Body of pancreas (tissue), 4 donors: ENCODE measurements at places on chromosomes 6 and 20. TPM values are rescaled to one million over a fixed set of nuclear protein-coding genes. Genes with fewer than 3 reads are reported as not detected.
A peak's percentile ranks its signal among the peaks of the same experiment; 100 is the strongest.

- no peak overlapping the region for H3K27ac ChIP-seq
- no peaks in the 10 kb centered on the region for H3K36me3 ChIP-seq
- peaks cover 14% of the 10 kb centered on the region for H3K4me1 ChIP-seq
- H3K27me3 ChIP-seq, result no peaks in the 10 kb centered on the region
- DNase-seq, result no peak
Measured at GRCh38 chr6:161445021-161445799, 171.3 kb upstream of the AGPAT4 start.

HSPA12B gene
- 3.3 TPM for total RNA-seq

AVP gene
- total RNA-seq, result not detected

RPS18 gene
- 772 TPM for total RNA-seq

DNA sequence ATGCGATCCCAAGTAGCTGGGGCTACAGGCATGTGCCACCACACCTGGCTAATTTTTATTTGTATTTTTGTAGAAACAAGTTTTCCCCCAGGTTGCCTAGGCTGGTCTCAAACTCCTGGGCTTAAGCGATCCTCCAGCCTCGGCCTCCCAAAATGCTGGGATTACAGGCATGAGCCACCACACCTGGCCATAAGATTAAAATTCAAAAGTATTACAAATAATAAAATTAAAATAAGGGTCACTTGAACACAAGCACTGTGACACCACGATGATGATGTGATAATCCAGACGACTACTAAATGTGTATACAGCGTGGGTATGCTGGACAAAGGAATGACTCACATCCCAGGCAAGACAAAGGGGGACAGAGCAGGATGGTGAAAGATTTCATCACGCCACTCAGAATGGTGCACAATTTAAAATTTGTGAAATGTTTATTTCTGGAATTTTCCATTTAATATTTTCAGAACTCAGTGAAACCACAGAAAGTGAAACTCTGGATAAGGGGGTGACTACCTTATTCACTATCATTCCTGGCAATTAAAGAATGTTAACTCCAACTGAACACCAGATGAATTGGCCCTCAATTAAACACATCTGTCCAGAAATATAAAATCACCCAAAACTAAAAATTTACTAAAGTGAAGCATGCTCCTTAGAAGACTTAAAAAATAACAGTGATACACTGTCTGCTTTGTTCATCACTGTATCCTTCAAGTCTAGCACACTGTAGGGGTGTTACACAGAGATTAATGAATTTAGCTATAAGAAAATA lies 13.1 kb downstream of the B4GALT5 start:
- no peaks in the 10 kb centered on the region for H3K36me3 ChIP-seq
- no peak overlapping the region for H3K4me3 ChIP-seq
- H3K27me3 ChIP-seq, result no peaks in the 10 kb centered on the region
- H3K27ac ChIP-seq, result peak overlapping the region; percentile 33
- peaks cover 53% of the 10 kb centered on the region for H3K4me1 ChIP-seq

DNA sequence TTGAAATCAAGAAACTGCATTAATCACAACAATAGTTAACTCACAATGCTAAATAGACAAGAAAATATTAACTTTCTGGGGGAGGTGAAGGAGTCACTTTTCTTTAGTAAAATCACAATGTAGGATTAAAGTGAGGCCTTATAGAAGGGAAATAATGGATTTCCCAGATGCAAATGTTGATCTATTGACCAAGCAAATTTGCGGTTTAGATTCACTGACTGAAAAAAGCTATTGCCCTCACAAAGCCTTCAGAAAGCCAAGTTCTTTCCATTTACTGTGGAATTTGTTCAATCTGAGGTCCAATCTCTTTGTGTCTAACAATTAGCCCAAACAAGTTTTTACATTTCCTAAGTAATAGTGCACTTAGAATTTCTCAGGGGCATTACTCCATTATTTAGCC lies 95.1 kb upstream of the PTCHD4 start:
- no peaks in the 10 kb centered on the region for H3K36me3 ChIP-seq
- H3K4me3 ChIP-seq, result no peak overlapping the region
- H3K4me1 ChIP-seq, result no peaks in the 10 kb centered on the region
- DNase-seq, result no peak
- no peak overlapping the region for H3K27ac ChIP-seq

DNA sequence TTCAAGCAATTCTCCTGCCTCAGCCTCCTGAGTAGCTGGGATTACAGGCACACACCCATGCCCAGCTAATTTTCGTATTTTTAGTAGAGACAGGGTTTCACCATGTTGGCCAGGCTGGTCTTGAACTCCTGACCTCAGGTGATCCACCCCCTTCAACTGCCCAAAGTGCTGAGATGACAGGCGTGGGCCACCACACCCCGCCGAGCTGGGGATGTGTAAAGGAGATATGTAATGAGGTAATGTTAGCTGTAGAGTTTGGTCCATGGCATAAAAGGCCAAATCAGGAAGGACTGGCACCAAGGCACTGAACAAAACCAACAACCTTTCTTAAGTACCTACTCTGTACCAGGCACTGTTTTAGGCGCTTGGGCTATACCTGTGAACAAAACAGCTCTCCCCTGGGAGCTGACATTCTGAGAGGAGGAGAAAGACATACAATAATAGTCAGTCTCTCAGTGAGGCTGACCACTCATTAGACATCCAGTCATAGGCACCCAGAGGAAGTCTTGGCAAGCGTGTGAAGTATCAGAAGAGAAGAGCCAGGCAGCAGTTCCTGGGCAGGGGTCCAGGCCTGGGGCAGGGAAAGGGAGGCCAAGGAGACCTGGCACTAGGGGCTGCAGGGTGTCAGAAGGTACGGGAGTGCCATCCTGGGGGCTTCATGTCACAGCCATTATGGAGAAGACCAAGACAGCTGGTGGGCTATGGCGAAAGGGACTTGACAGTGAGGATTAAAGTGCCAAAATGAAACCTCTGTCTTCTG lies 164.8 kb upstream of the DTNBP1 start:
- H3K27ac ChIP-seq, result no peak overlapping the region
- DNase-seq, result no peak
- no peaks in the 10 kb centered on the region for H3K27me3 ChIP-seq
- H3K4me3 ChIP-seq, result no peak overlapping the region
- no peaks in the 10 kb centered on the region for H3K36me3 ChIP-seq

DNA sequence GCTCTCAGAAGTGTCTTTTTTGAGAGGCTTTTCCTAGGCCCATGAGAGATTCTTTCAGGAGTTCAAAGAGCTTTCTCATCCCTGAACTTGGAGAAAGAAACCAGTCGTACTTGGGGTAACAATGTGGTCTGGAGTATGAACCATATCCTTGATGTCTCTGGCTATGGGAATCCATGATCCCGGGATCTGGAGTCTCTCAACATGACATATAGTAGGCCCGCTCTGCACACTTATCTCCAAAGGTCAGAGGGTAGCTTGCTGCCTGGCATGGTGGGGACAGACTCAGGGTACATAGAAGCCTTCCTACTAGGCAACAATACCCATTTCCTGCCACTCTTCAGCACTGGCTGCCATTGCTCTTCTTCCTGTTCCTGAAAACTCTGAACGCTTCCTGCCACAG lies 42.2 kb upstream of the NFATC2 start:
- no peak for DNase-seq
- H3K36me3 ChIP-seq, result no peaks in the 10 kb centered on the region
- H3K27ac ChIP-seq, result no peak overlapping the region
- H3K27me3 ChIP-seq, result no peaks in the 10 kb centered on the region
- no peak overlapping the region for H3K4me3 ChIP-seq

BMP7 gene
- 4.2 TPM for total RNA-seq

DNA sequence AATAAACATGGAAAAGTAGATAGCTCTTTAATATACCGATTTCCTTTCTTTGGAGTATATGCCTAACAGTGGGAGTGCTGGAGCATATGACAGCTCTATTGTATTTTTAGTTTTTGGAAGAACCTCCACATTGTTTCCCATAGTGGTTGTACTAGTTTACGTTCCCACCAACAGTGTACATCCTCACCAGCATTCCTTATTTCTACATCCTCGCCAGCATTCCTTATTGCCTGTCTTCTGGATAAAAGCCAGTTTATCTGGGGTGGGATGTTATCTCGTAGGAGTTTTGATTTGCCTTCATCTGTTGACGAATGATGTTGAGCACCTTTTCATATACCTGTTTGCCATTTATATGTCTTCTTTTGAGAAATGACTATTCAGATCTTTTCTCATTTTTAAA lies 2.6 kb downstream of the MICA start:
- no peak overlapping the region for H3K4me3 ChIP-seq
- no peaks in the 10 kb centered on the region for H3K27me3 ChIP-seq
- H3K36me3 ChIP-seq, result no peaks in the 10 kb centered on the region
- H3K4me1 ChIP-seq, result peaks cover 31% of the 10 kb centered on the region
- DNase-seq, result no peak
- no peak overlapping the region for H3K27ac ChIP-seq

SIRPA gene
- total RNA-seq, result 20.1 TPM

GRCh38 chr6:37396571-37397180 lies 36.3 kb upstream of the CMTR1 start:
- peaks cover under 1% of the 10 kb centered on the region for H3K4me1 ChIP-seq
- no peak overlapping the region for H3K27ac ChIP-seq
- no peaks in the 10 kb centered on the region for H3K27me3 ChIP-seq
- H3K4me3 ChIP-seq, result no peak overlapping the region
- no peaks in the 10 kb centered on the region for H3K36me3 ChIP-seq
- DNase-seq, result no peak

DNA sequence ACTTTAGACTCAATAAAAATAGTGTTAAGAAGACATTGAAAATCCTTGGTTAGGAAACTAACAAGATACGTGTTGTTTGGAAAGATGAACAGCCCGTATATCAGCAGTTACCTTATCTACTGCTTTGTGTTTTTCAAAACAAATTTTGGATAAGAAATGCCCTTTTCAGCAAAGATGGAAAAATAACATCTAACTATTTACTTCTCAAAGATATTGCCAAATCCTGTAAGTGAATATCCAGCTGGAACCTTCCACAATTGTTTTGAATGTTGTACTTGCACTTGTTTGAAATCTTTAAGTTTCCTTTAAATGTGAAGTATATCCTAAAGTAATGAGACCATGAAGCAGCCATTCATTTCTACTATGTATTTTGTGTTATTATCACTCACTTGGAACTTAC lies 14.6 kb downstream of the TAGAP start:
- H3K27ac ChIP-seq, result no peak overlapping the region
- no peak for DNase-seq
- no peaks in the 10 kb centered on the region for H3K27me3 ChIP-seq
- no peaks in the 10 kb centered on the region for H3K36me3 ChIP-seq
- no peaks in the 10 kb centered on the region for H3K4me1 ChIP-seq

GRCh38 chr6:28922821-28923317 lies 916 bp downstream of the TRIM27 start:
- H3K27me3 ChIP-seq, result no peaks in the 10 kb centered on the region
- H3K36me3 ChIP-seq, result peaks cover 11% of the 10 kb centered on the region
- H3K27ac ChIP-seq, result peak overlapping the region; percentile 78
- H3K4me3 ChIP-seq, result peak overlapping the region; percentile 90

HTR1B gene
- total RNA-seq, result 0.52 TPM

DNA sequence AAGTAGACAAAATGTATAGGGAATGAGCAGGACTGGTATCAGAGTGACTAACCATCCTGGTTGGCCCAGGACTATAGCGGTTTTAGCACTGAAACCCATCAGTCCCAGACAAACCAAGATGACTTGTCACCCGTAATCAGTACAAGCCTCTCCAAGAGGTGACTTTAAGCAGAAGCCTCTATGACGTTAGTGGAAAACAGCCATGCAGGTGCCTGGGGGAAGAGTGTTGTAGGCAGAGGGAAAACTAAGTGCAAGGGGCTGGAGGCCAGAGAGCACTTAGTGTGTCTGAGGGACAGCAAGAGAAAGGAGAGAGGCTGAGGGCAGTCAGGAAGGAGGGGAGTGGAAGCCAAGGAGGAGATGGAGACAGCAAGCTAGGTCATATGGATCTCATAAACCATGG lies 2.1 kb downstream of the SGK2 start:
- no peaks in the 10 kb centered on the region for H3K36me3 ChIP-seq
- no peak for DNase-seq
- no peaks in the 10 kb centered on the region for H3K27me3 ChIP-seq
- H3K4me3 ChIP-seq, result no peak overlapping the region

CALHM6 gene
- 1.3 TPM for total RNA-seq

GRCh38 chr6:79466207-79466834 lies 70.9 kb downstream of the LCA5 start:
- no peak for DNase-seq
- H3K36me3 ChIP-seq, result no peaks in the 10 kb centered on the region
- H3K4me3 ChIP-seq, result no peak overlapping the region
- peaks cover 26% of the 10 kb centered on the region for H3K4me1 ChIP-seq

ALDH5A1 gene
- total RNA-seq, result 4.4 TPM

IYD gene
- 1.3 TPM for total RNA-seq

BTN1A1 gene
- not detected for total RNA-seq

GRCh38 chr20:23106271-23106851 lies 20.2 kb upstream of the CD93 start:
- no peaks in the 10 kb centered on the region for H3K36me3 ChIP-seq
- no peaks in the 10 kb centered on the region for H3K4me1 ChIP-seq
- no peak overlapping the region for H3K27ac ChIP-seq
- no peaks in the 10 kb centered on the region for H3K27me3 ChIP-seq
- peak; percentile 56 for DNase-seq

GRCh38 chr6:147841547-147842148 lies 333.2 kb downstream of the SAMD5 start:
- H3K27ac ChIP-seq, result peak overlapping the region; percentile 5
- no peak overlapping the region for H3K4me3 ChIP-seq
- DNase-seq, result no peak

DNA sequence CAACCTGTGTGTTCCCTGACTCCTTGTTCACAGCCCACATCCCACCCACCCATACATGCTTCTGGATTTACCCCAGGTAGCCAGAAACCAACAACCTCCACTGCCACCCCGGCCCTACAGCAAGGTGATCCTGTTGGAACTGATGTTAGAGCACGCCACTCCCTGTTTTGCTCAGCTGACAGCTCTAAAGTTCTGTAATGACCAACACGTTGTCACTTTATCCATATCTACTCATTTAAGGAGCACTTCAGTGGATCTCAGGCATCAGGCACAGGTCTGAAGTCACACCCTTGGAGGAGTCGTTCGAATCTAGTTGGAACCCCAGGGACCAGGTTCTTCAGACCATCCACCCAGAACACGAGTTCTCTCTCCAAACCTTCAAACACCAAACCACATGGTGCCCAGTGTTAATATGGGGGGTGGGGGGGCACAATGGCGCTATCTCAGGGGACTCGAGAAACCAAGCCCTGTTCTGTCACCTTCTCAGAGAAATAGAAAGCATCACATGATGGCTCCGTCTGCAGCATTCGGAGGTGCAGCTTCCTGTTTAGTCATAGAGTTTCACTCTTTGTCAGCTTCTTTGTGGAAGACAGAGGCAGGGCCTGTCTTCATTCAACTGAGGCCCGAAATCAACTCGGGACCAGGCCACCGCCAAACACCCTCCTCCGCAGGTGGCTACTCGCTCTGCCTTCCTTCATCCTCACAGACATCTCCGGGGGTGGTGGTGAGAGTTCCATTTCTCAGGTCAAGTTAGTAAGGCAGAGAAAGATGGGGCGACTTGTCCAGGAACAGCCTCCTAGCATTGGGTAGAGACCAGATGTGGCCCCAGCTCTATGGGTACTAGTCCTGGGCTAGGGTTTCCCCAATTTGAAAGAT lies 142.2 kb downstream of the NFATC2 start:
- H3K27me3 ChIP-seq, result no peaks in the 10 kb centered on the region
- H3K4me1 ChIP-seq, result peaks cover 6% of the 10 kb centered on the region
- peak; percentile 20 for DNase-seq
- H3K4me3 ChIP-seq, result no peak overlapping the region
- H3K36me3 ChIP-seq, result no peaks in the 10 kb centered on the region

FAXC gene
- total RNA-seq, result 1.0 TPM

FAM209A gene
- not detected for total RNA-seq

GRCh38 chr20:45358282-45359068 lies 4.5 kb upstream of the SYS1 start:
- no peaks in the 10 kb centered on the region for H3K27me3 ChIP-seq
- no peaks in the 10 kb centered on the region for H3K36me3 ChIP-seq
- peaks cover 52% of the 10 kb centered on the region for H3K4me1 ChIP-seq
- peak; percentile 54 for DNase-seq
- peak overlapping the region; percentile 94 for H3K27ac ChIP-seq
